ENCODE measurements at places on chromosomes 7 and 10.
A peak's percentile ranks its signal among the peaks of the same experiment; 100 is the strongest.

- peak; percentile 85 for DNase-seq
Measured at GRCh38 chr7:101163279-101164070, 1.9 kb downstream of the VGF start.

DNA sequence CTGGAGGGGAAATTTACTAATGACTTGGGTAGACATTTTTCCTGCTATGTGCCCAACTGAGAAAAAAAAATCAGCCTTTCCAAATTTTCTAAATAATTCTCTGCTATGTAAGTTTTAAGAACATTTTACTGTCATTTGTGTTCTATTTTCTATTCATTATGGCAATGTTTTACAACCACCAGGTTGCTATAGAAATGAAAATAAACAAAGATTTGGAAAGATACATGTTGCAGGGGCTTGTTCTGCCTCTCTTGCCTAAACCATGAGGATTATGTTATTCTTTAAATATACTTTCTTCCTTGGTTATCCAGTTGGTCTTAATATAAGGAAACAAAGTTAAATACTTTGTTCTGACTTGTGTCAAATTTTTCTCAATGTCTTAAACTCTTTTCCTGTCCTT lies 257.2 kb downstream of the TWIST1 start:
- no peak for DNase-seq

GRCh38 chr7:82179311-82179710 lies 264.3 kb downstream of the CACNA2D1 start:
- no peak for DNase-seq

DNA sequence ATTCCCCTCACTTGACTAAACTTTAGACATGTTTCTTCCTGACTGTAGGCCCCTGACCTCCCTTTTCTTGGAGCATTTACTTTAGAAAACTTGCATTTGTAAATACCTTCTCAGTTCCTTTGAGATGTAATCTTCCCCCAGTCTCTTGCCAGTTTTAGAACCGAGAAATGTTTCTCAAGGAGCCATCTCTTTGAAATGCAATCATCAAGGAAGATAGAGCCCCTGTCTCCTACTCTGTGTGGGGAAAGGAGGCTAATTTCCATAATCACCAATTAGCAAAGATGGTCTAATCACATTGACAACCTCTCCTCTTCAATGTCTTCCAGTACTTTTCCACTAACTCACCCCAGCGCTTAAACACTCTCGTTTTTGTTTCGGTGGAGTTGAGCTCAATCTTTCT lies 70.0 kb upstream of the SMIM30 start:
- no peak for DNase-seq

GRCh38 chr10:65611592-65611991 lies 1314.2 kb upstream of the LRRTM3 start:
- no peak for DNase-seq

- peak; percentile 69 for DNase-seq
Measured at GRCh38 chr7:17274551-17275245, 23.8 kb upstream of the AHR start.

GRCh38 chr7:42698600-42699374 lies 213.1 kb downstream of the C7orf25 start:
- no peak for DNase-seq

DNA sequence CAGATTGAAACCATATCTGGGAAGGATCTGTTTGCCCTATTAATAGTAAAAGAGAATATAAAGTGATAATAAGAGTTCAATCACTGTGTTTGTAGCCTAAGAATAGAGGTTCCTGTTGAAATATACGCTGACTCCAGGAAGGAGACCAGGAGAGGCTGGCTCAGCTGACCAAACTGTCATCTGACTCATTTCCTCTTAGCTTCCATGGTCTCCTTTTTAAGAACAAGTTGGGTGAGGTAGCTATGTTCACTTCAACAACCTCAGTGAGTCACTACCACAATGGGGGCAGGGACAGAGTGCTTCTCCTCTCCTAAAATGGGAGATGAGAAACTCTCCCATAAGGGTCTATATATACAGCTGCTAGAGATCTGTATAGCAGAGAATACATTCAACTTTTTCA lies 543.3 kb downstream of the CALN1 start:
- peak; percentile 69 for DNase-seq

DNA sequence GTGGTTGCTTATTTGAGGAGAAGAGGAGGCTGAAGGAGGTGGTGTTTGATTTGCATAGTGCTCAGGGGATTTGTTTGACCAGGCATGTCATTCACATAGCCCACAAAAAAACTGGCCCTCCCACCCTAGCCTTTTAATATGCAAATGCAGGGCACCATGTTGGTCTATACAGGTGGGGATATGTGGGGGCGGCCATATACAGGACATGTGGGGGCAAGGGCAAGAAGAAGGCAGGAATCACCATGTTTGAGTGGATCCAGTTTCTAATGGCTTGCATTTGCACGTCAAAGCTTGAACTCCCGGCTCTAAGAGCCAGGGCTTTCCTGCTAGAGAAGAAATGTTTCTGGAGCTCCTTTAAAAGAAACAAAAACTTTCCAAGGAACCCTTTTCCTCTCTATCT lies 541.0 kb downstream of the ZWINT start:
- DNase-seq = no peak

- DNase-seq = no peak
Measured at GRCh38 chr10:113027574-113028455, 77.8 kb downstream of the TCF7L2 start.
